ENCODE measurements at places on chromosomes 3 and 15.
A peak's percentile ranks its signal among the peaks of the same experiment; 100 is the strongest.

GRCh38 chr3:43330981-43331380 lies 44.6 kb downstream of the SNRK start:
- H3K27ac ChIP-seq: no peak overlapping the region
- H3K36me3 ChIP-seq: peaks cover 7% of the 10 kb centered on the region
- no peaks in the 10 kb centered on the region for H3K27me3 ChIP-seq
- DNase-seq: peak; percentile 50

GRCh38 chr3:42960786-42961185 lies 18.3 kb upstream of the GASK1A start:
- DNase-seq: no peak
- no peaks in the 10 kb centered on the region for H3K36me3 ChIP-seq
- H3K4me3 ChIP-seq: no peak overlapping the region
- no peaks in the 10 kb centered on the region for H3K27me3 ChIP-seq
- no peaks in the 10 kb centered on the region for H3K4me1 ChIP-seq

DNA sequence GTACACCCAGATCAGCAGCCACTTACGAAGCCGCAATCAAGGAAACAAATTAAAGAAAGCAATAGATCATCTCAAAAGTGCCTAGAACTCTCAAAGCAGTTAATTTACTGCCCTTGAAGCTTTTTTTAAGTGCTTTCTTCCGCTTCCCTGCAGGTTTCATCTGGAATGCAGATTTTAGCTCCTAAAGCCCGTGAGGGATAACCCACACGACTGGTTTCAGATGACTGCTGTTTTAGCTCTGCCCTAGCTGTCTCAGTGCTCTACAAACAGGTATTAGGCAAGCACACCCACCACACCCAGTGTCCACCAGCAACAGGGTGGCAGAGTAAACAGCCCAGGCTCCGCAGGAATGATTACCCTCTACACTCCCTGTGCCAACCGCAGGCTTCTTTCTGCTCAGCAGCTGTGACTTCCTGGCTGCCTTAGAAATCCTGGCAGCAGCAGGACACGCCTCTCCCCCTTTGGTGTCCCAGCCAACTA lies 126.0 kb downstream of the FMN1 start:
- peak overlapping the region; percentile 82 for H3K27ac ChIP-seq
- H3K36me3 ChIP-seq: no peaks in the 10 kb centered on the region
- H3K27me3 ChIP-seq: no peaks in the 10 kb centered on the region
- H3K4me3 ChIP-seq: no peak overlapping the region
- H3K4me1 ChIP-seq: peaks cover 30% of the 10 kb centered on the region

DNA sequence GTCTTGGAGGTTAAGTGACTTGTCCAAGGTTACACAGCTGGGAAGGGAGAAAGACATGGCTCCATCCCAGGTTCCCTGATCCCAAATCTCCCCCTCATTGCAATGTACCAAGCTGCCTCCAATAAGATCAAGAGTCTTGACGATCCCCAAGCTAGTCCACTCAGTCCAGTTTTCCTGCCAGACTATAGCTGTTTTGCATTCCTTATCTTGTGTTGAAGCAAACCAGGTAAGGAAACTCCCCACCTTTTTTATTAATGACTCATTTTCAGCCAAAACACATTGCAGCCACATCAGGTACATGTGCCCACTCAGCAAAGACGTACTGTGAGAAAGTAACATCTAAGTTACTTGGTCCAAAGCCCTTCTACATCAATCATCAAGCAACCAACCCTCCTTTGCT lies 41.9 kb downstream of the LIPC start:
- H3K4me3 ChIP-seq: no peak overlapping the region
- peak; percentile 96 for DNase-seq
- no peaks in the 10 kb centered on the region for H3K27me3 ChIP-seq
- no peaks in the 10 kb centered on the region for H3K36me3 ChIP-seq

- no peak overlapping the region for H3K27ac ChIP-seq
- peaks cover 7% of the 10 kb centered on the region for H3K4me1 ChIP-seq
- no peak for DNase-seq
- no peak overlapping the region for H3K4me3 ChIP-seq
- H3K27me3 ChIP-seq: no peaks in the 10 kb centered on the region
These were observed 98.7 kb downstream of the TBL1XR1 start for GRCh38 chr3:177098551-177098950.

All from astrocyte (in vitro differentiated cells and primary cell).